Cardiac muscle cell (in vitro differentiated cells and primary cell): ENCODE measurements at places on chromosomes 7 and 10.
A peak's percentile ranks its signal among the peaks of the same experiment; 100 is the strongest.

DNA sequence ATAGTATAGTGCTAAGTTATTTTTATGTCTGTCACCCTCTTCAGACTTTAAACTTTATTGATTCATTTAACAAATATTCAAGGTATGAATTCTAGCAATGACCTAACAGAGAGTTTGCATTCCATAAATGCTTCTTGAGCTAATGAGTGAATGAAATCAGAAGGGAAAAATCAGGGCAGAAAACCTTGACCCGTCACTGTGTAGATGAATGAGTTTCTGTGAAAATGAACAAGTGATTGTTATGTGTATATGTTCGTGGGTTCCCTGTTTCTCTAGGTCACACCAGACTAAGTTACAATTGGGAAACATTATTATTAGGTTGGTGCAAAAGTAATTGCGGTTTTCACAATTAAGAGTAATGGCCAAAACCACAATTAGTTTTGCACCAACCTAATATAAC is 30.1 kb downstream of the APBB1IP start:
- H3K4me3 ChIP-seq, result no peak overlapping the region
- peaks cover 8% of the 10 kb centered on the region for H3K27me3 ChIP-seq
- H3K36me3 ChIP-seq, result no peaks in the 10 kb centered on the region
- DNase-seq, result no peak
- H3K4me1 ChIP-seq, result no peaks in the 10 kb centered on the region

- DNase-seq, result no peak
- H3K36me3 ChIP-seq, result no peaks in the 10 kb centered on the region
- peaks cover 8% of the 10 kb centered on the region for H3K27me3 ChIP-seq
- H3K4me3 ChIP-seq, result no peak overlapping the region
- H3K4me1 ChIP-seq, result no peaks in the 10 kb centered on the region
These were observed 320.8 kb downstream of the ADARB2 start for GRCh38 chr10:1416456-1417037.

DNA sequence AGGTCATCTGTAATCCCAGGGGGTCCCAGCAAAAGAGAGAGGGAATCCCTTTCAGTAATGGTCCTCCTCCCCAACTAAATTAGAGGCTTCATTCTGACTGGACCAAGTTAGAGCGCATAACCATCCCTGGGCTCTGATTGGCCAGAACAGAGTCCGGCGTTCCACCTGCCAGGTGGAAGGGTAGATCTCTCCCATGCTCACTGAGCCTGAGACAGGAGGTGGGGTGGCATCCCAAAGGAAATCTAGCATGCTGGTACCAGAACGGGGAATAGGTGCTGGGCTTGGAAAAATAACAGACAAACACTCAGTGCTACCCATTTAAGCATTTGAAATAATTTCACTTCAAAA is 21.0 kb upstream of the TSPAN33 start:
- H3K27ac ChIP-seq, result no peak overlapping the region
- no peak for DNase-seq
- peaks cover 9% of the 10 kb centered on the region for H3K4me1 ChIP-seq
- no peaks in the 10 kb centered on the region for H3K27me3 ChIP-seq
- no peaks in the 10 kb centered on the region for H3K36me3 ChIP-seq
- no peak overlapping the region for H3K4me3 ChIP-seq

- H3K4me1 ChIP-seq, result peaks cover 41% of the 10 kb centered on the region
- no peaks in the 10 kb centered on the region for H3K36me3 ChIP-seq
- DNase-seq, result no peak
- H3K27ac ChIP-seq, result peak overlapping the region; percentile 67
- no peak overlapping the region for H3K4me3 ChIP-seq
These were observed 8.4 kb downstream of the P4HA1 start for GRCh38 chr10:73088304-73088703.

- no peak overlapping the region for H3K27ac ChIP-seq
- H3K4me3 ChIP-seq, result no peak overlapping the region
- DNase-seq, result no peak
These were observed 56.4 kb downstream of the CTBP2 start for GRCh38 chr10:125103924-125104323.

DNA sequence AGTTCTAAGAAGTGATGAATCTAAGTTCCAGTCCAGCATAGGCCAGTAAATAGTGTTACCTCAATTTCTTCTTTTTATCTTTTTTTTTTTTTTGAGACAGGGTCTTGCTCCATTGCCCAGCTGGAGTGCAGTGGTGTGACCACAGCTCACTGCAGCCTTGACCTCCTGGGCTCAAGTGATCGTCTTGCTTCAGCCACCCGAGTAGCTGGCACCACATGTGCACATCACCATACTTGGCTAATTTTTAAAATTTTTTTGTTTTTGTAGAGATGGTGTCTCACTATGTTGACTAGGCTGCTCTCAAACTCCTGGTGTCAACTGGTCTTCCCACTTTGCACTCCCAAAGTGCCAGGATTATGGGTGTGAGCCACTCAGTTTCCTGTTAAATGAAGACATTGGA is 126.6 kb upstream of the LYZL2 start:
- no peaks in the 10 kb centered on the region for H3K27me3 ChIP-seq
- DNase-seq, result no peak
- H3K36me3 ChIP-seq, result no peaks in the 10 kb centered on the region
- no peak overlapping the region for H3K27ac ChIP-seq
- peaks cover 10% of the 10 kb centered on the region for H3K4me1 ChIP-seq

DNA sequence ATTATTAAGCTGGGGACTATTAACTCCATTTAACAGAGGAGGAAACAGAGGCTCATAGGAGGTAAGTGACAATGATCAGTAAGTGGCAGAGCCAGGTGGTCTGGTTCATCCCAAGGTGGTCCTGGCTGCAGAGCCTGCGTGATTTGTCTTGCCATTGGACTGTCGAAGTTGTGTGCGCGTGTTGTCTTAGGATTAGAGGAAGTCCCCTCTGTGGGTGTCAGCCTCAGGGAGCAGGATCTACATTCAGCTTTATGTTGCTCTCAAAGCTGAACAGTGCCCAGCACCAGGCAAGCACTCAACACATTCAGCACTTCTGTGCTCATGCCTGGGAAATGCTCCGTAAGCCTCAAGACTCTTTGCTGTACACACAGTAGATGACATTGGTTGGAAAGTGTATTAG is 139.5 kb downstream of the HERPUD2 start:
- no peaks in the 10 kb centered on the region for H3K27me3 ChIP-seq
- H3K36me3 ChIP-seq, result no peaks in the 10 kb centered on the region
- peaks cover 7% of the 10 kb centered on the region for H3K4me1 ChIP-seq
- peak; percentile 51 for DNase-seq
- no peak overlapping the region for H3K27ac ChIP-seq

DNA sequence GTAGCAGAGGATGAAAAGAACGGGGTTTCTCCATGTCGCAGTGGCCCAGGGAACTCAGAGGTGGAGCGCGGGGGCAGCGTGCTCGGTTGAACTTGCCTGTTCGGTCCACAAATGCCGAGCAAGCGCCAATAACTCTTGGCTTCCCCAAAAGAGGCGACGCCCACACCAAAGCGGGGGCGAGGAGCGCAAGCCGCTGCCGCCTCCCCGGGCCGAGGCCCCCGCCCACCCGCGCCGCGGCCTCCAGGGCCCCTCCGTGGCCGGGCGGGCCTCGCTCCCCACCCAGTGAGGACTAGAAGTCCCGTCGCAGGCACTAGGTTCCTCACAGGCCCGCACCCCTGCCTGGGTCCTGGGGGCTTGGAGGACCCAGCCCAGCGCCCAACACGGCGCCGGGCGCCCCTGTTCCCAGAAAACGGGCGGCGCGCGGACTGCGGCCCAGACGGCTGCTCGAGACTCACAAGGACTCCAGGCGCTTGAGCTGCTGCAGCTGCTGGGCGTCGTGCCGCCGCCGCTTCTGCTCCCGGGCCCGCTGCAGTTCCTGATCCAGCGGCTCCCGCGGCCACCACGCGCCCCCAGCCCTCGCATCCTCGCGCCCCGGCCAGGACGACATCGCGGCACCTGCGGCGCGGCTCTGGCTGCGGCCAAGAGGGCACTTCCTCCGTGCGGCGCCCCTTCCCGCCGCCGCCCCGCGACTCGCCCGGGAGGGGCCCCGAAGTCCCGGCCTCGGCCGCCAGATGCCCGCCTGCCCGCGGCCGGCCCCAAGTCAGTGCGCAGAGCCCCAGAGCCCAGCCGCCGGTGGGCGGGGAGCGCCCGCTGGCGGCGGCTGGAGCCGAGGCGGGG is 14.6 kb upstream of the FKBP9 start:
- DNase-seq, result peak; percentile 86
- peak overlapping the region; percentile 80 for H3K27ac ChIP-seq
- peak overlapping the region; percentile 74 for H3K4me3 ChIP-seq
- peaks cover 10% of the 10 kb centered on the region for H3K4me1 ChIP-seq
- H3K36me3 ChIP-seq, result no peaks in the 10 kb centered on the region
- peaks cover 2% of the 10 kb centered on the region for H3K27me3 ChIP-seq

- H3K27ac ChIP-seq, result no peak overlapping the region
- H3K27me3 ChIP-seq, result no peaks in the 10 kb centered on the region
- no peak for DNase-seq
These were observed 1.4 kb upstream of the IL6 start for GRCh38 chr7:22725585-22725984.

DNA sequence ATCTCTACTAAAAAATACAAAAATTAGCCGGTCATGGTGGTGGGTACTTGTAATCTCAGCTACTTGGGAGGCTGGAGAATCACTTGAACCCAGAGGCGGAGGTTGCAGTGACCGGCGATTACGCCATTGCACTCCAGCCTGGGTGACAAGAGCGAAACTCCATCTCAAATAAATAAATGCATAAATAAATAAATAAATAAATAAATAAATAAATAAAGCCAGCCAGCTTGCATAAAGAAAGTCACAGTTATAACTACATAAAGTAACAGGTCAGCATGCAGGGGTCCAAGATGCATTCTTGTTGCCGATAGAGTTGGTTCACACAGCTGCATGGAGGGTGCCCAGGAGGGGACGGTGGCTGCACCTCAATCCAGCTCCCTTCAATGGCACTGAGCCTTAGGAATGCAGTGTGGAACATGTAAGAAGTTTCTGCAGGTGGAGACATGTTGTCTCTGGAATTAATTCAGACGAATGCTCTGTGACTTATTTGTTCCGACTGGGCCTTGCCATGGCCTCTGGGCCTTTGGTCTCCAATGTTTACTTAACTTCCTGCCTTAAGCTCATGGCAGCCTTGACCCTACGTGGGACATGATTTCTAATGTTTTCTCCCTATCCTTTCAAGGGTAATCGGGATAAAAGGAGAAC is 159.6 kb upstream of the PRKCQ start:
- H3K27me3 ChIP-seq, result peaks cover 3% of the 10 kb centered on the region
- no peak for DNase-seq
- H3K4me1 ChIP-seq, result no peaks in the 10 kb centered on the region
- H3K27ac ChIP-seq, result no peak overlapping the region
- H3K4me3 ChIP-seq, result no peak overlapping the region
- no peaks in the 10 kb centered on the region for H3K36me3 ChIP-seq

GRCh38 chr7:20268824-20269223 is 51.6 kb upstream of the MACC1 start:
- H3K4me1 ChIP-seq, result peaks cover 7% of the 10 kb centered on the region
- no peak for DNase-seq
- no peak overlapping the region for H3K4me3 ChIP-seq
- H3K36me3 ChIP-seq, result no peaks in the 10 kb centered on the region

GRCh38 chr10:77541247-77541646 is 96.4 kb downstream of the KCNMA1 start:
- no peaks in the 10 kb centered on the region for H3K4me1 ChIP-seq
- DNase-seq, result no peak
- H3K36me3 ChIP-seq, result no peaks in the 10 kb centered on the region
- H3K27me3 ChIP-seq, result no peaks in the 10 kb centered on the region
- no peak overlapping the region for H3K4me3 ChIP-seq
- H3K27ac ChIP-seq, result no peak overlapping the region

GRCh38 chr7:79292834-79293233 is 160.6 kb downstream of the MAGI2 start:
- H3K4me1 ChIP-seq, result no peaks in the 10 kb centered on the region
- no peaks in the 10 kb centered on the region for H3K36me3 ChIP-seq
- no peak overlapping the region for H3K27ac ChIP-seq
- no peaks in the 10 kb centered on the region for H3K27me3 ChIP-seq
- H3K4me3 ChIP-seq, result no peak overlapping the region
- no peak for DNase-seq

DNA sequence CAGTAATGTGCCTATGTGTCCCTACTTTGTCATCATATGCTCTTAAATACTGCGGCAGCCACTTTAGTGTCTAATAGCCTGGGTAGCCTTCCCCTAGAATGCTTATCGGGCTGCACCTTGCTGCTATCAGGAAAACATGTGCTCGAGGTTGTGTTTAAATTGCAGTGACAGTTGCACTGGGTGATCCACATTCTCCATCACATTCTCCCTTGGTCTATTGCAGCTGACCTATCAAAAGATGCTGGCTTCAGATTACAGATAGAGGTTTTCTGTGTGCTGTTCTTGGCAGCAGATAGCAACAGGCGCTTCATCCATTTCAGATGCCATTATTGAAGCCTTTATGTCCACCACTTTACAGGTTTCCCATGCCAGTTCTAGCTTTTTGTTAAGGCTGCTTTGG is 130.1 kb upstream of the MDFIC start:
- no peaks in the 10 kb centered on the region for H3K27me3 ChIP-seq
- peaks cover 3% of the 10 kb centered on the region for H3K4me1 ChIP-seq
- H3K27ac ChIP-seq, result no peak overlapping the region
- no peak overlapping the region for H3K4me3 ChIP-seq
- no peaks in the 10 kb centered on the region for H3K36me3 ChIP-seq
- no peak for DNase-seq
